ENCODE measurements at places on chromosomes 4 and X. TPM values are rescaled to one million over a fixed set of nuclear protein-coding genes. Genes with fewer than 3 reads are reported as not detected.

The UGT2B15 gene
- not detected for total RNA-seq

The CLDN2 gene
- total RNA-seq, result not detected

The KCND1 gene
- 5.3 TPM for total RNA-seq

The RHOXF1 gene
- total RNA-seq, result 0.31 TPM

DNA sequence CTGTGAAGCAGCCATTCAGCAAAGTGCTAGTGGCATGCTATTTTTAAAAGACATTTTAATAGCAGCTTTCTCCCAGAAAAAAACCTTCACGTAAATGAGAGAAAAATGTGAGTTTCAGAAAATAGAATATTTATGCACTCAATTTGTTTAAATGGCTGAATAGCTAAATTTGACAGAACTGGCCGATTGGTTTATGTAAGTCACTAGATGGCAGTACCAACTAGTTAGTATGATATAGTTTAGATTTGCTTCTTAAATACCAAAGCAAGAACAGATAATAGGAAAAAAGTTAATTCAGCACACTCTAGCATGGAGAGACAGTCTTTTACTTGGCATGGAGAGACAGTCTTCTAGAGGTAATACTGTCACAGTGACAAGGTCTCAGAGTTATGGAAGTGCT lies 250.1 kb downstream of the SNCA start:
- peaks cover 24% of the 10 kb centered on the region for H3K27me3 ChIP-seq
- no peaks in the 10 kb centered on the region for H3K36me3 ChIP-seq
- H3K4me3 ChIP-seq, result no peak overlapping the region
- no peak overlapping the region for H3K27ac ChIP-seq
- H3K4me1 ChIP-seq, result no peaks in the 10 kb centered on the region

DNA sequence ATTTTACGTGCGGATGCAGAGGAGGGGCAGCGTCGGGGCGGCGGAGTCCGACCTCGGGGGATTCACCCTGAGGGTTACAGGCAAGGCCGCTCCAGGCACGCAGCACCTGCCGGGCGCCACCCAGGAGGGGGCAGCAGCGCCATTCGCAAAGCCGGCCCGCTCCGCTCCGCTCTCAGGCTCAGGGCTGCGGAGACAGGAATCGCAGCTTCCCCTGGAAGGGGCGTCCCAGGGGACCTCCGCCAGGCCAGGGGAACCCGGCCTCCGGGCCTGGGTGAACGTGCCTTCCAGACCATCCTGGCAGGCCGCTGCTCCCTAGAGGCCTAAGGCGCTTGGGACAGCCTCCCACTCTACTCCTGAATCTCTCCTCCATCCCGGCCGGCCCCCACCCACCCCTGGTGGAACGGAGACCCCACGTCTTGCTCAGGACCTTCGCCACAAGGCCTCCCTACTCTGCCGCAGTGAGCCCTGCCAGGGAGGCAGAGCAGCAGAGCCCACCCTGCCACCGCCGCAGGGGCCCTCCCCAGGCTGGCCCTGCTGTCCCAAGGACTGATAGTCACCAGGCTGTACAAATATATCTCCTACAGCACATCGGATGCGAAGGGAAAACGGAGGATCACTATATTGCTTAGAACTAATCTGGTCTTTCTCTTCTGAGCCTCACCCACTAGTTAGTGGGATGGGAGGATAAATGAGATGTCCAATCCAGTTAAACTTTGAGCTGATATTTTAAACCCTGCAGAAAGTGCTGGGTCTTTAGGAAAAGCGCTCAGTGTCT lies 115.0 kb downstream of the SMIM20 start:
- peak; percentile 26 for DNase-seq
- no peaks in the 10 kb centered on the region for H3K27me3 ChIP-seq
- H3K36me3 ChIP-seq, result no peaks in the 10 kb centered on the region

DNA sequence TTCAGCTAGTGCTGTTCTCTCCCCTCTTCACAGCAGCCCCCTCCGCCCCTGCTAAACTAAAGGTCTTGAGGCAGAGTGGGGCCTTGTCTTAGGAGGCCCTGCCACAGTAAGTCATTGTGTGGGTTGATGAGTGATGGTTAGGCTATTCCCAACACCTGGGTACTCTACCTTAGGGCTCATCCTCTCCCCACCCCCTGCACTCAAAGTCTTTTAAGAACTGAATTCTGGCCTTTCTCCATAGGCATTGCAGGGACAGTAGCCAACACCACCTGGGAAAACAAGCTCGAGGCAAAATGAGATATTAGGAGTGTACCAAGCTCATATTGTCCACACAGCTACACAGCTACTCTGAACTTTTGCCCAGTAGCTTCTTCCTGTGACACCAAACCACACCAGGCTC lies 42.5 kb downstream of the RAB40AL start:
- H3K4me1 ChIP-seq, result no peaks in the 10 kb centered on the region
- no peak for DNase-seq

DNA sequence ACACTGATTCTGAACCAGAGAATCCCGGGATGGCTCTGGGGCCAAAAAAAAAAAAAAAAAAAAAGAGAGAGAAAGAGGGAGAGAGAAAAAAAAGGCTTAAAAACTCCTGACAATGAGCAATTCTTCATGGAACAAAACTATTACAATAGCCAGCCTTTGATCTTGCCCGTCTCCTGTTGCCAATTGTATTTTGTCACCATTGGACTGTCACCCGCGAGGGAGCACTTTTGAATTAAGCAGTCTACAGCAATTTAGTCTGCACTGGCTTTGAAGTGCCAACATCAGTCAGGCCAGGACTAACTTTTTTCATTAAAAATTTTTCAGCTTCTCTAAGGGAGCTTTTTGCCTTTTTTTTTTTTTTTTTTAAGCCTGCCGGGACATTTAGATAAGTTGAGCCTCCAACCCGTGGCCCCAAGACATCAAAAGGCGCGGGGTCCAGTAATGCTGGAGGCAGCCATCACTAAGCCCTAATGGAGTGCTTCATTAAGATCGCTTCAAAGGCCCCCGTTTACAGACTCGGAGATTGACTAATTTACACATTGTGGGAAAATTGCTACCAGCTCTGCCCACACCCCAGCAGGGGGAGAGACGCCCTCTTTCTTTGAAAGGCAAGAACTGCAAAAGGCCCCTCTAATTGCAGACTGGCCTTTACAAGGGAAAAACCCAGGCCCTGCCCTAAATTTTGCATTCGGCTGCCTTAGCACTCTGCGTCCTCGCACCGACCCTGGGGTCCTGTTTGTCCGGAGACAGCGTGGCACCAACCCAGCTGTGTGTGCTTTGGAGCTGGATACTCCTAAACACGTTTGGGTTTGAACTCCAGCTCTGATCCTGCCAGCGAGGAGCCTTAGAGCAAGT lies 98.1 kb upstream of the MSX1 start:
- no peak overlapping the region for H3K4me3 ChIP-seq

- H3K27ac ChIP-seq, result no peak overlapping the region
- no peaks in the 10 kb centered on the region for H3K27me3 ChIP-seq
- H3K4me1 ChIP-seq, result peaks cover 20% of the 10 kb centered on the region
- no peaks in the 10 kb centered on the region for H3K36me3 ChIP-seq
- no peak for DNase-seq
These were observed 53.7 kb downstream of the CHM start for GRCh38 chrX:85993539-85994197.

DNA sequence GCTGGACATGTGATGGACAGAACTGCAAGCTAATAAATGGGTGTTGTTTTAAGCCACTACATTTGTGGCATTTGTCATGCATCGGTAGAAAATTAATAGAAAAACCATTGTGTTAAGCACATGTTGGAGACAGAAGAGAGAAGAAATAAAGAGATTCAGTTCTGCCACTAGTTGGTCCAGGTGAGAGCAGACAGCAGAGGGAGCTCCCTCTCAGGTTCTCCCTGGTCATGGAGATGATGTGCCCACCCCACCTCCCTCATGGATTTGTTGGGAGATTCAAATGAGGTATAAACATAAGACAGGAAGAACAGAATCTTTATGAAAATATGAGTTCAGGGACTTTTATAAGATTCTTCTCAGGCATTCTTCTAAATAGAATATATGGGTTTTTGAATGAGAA lies 36.8 kb upstream of the OCIAD2 start:
- H3K27me3 ChIP-seq, result 0 out of 2 replicates have a peak, but pooled peaks cover 3% of the 10 kb centered on the region
- no peaks in the 10 kb centered on the region for H3K36me3 ChIP-seq
- H3K4me1 ChIP-seq, result peaks cover 13% of the 10 kb centered on the region

- no peaks in the 10 kb centered on the region for H3K36me3 ChIP-seq
- peak overlapping the region; percentile 73 for H3K4me3 ChIP-seq
- H3K4me1 ChIP-seq, result peaks cover 16% of the 10 kb centered on the region
- H3K27ac ChIP-seq, result no peak overlapping the region
- peaks cover 23% of the 10 kb centered on the region for H3K27me3 ChIP-seq
These were observed 721 bp upstream of the TMEM150C start for GRCh38 chr4:82562564-82562854.

GRCh38 chr4:107815158-107815557 lies 9.6 kb upstream of the SGMS2 start:
- H3K4me3 ChIP-seq, result no peak overlapping the region
- no peaks in the 10 kb centered on the region for H3K4me1 ChIP-seq
- H3K27me3 ChIP-seq, result peaks cover 35% of the 10 kb centered on the region
- no peak overlapping the region for H3K27ac ChIP-seq

All from GM23338 (cell line).